ENCODE measurements at places on chromosomes 12 and 14.
A peak's percentile ranks its signal among the peaks of the same experiment; 100 is the strongest.

DNA sequence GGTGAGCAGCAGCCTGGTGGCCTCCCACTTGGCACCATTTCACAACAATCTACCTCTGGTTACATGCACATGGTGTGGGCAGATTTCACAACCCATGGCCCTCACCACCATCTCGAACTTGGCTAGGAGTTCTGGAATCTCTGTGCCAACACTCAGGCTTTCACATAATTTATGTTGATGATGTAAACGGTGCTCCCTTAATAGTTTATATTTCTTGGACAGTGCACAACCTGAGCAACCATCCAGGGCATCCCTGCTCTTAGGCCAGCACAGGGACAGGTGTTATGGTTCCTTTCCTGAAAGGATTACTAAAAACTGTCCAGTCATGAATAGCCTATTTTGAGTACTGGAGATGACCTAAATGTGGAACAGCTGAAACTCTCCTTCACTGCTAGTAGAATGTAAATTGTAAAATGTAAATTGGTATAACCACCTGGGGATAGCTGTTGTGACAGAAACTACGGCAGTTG lies 28.6 kb downstream of the ABCB9 start:
- DNase-seq = no peak

DNA sequence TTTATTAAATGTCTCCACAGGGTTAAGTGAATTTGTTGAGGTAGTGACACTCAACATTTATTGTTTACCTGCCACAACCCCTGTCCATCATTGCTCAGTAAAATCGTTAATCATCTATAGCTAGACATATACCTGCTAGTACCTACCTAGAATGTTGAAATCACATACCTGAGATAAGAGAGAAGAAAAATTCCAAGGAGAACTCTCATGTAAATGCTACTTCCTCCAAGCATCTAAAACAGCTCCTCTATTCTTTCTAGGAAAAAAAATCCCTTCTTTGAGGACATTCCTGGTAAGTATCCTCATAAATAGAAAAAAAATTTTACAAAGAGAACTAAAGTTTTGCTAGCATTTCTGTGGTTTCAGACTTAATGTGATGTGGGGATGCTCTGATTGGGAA lies 325.1 kb downstream of the DAD1 start:
- DNase-seq = no peak

GRCh38 chr14:50961605-50962221 lies 17.4 kb upstream of the PYGL start:
- no peak for DNase-seq

DNA sequence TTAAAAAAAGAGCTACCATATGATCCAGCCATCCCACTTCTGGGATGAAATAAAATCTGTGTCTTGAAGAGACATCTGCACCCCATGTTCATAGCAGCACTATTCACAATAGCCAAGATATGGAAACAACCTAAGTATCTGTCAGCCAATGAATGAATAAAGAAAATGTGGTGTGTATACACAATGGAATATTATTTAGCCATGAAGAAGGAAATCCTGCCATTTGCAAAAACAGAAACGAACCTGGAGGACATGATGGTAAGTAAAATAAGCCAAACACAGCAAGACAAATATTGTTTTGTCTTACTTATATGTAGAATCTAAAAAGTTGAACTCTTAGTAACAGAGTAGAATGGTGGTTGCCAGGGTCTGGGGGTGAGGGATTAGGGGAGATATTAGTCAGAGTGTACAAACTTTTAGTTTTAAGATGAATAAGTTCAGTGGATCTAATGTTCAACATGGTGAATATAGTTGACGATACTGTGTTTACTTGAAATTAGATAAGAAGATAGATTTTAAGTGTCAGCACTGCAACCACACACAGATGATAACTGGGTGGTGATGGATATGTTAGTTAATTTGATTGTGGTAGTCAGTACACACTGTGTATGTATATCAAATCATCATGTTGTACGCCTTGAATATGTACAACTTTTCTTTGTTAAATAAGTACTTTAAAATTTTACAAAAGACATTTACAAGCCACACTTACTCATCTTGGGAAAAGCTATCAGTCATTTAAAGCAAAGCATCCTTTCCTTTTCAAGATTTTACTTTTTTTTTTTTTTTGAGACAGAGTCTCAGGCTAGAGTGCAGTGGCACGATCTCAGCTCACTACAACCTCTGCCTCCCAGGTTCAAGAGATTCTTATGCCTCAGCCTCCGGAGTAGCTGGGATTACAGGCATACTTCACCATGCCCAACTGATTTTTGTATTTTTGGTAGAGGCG lies 89.9 kb downstream of the BICD1 start:
- DNase-seq = no peak

GRCh38 chr14:33696165-33696564 lies 254.7 kb downstream of the EGLN3 start:
- no peak for DNase-seq

- no peak for DNase-seq
These were observed 454.8 kb upstream of the SOX5 start for GRCh38 chr12:24404086-24404815.

GRCh38 chr12:72207079-72207478 lies 65.1 kb upstream of the TRHDE start:
- DNase-seq = peak; percentile 59

DNA sequence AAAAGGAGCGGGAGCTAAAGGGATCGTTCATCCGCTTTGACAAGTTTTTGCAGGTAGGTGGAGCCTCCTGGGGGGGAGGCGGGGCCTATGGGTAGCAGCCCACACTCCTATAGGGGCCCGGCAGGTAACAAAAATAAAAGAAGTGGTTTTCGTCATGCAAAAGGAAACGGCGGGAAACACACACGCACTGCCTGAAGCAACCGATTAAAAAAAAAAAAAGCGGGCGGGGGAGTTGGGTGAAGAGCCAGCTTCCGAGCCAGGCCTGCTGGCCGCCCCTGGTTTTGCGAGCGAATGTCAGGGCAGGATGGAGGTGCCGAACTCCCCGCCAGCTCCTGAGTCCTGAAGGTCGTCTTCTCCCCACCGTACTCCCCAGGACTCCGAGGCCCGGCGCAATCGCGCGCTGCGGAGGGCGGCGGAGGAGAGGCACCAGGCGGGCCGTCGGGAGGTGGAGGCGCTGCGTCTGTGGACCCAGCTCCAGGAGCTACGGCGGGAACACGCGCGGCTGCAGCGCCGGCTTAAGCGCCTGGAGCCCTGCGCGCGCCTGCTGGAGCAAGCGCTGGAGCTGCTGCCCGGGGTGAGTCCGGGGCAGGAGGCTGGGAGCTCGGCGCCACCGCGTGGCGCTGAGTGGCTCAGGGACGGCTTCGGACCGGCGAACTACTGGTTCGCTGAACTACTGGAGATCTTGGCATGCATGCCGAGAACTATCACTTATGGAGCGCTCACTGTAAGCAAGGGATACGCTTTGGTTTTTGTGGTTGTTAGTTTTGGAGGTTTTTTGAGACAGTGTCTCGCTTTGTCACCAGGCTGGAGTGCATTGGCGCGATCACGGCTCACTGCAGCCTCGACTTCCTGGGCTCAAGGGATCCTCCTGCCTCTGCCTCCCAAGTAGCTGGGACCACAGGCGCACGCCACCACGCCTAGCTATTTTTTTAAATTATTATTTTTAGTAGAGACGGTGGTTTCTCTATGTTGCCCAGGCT lies 3.6 kb downstream of the CFAP73 start:
- DNase-seq = peak; percentile 76

DNA sequence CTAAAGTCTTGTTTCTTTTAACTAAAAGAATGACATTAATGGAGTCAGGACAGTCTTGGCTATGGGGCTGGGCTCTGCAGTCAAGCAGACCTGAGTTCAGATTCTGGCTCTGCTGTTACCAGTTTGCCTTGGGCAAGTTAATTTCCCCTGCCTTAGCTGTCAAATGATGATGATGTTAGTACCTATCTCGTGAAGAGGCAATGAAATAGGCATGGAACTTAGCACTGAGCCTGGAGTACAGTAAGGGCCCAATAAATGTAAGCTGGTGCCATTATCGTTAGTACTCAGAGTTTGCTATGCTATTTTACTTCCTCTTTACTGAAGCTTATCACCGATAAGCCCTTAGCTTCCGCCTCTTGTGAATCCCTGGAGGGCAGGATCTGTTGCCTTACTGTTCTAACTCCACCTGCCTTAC lies 8.5 kb downstream of the FBXW8 start:
- peak; percentile 43 for DNase-seq

- DNase-seq = peak; percentile 25
These were observed 111.0 kb upstream of the LMO3 start for GRCh38 chr12:16716928-16717327.

DNA sequence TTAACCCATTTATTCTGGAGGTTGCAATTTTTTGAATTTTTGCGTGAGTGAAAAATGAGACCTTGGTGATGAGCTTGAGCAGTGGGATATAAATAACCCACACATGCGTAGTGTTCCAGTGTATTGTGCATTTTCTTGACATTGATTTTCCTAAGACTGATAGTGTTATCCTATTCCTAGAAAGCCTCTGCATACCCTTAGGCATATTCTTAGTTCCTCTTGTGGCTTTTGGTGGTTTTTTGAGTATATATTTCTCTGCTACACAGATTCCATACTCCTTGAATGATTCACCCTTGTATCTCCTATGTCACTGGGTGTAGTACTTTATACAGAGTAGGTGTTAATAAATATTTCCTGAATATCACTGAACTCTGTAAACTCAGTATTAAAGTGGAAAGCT lies 363.4 kb upstream of the PDE3A start:
- no peak for DNase-seq

- no peak for DNase-seq
These were observed 1.7 kb downstream of the EVL start for GRCh38 chr14:100066962-100067361.

GRCh38 chr12:6854036-6854435 lies 2.1 kb downstream of the USP5 start:
- DNase-seq = no peak

DNA sequence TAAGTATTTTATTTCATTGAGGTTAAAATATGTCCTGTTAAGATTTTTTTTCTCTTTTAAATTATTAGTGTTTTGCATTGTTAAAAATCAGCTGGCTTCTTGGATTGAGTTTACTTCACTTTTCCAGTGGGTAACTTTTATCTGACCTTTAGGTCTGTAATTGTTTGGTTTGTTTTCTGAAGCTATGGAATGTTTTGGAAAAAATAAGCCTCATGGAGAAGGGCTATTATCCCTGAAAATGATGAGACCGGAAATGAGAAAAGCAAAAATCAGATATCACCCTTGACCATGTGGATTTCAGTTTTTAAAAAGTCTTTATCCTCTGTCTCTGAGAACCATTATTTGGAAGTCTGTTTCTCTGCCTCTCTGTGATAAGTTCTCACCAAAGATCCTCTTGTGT lies 180.9 kb downstream of the RAD51B start:
- DNase-seq = no peak
